Fibroblast of the aortic adventitia (primary cell): ENCODE measurements at places on chromosomes 3 and 15. TPM values are rescaled to one million over a fixed set of nuclear protein-coding genes. Genes with fewer than 3 reads are reported as not detected.

SAMD7 gene
- not detected in 2 replicates for total RNA-seq

ISLR2 gene
- 0.36 and 0.90 TPM in 2 replicates for total RNA-seq

UROC1 gene
- not detected in 2 replicates for total RNA-seq

CA12 gene
- 21.5 and 174 TPM in 2 replicates for total RNA-seq
